T-helper 17 cell (primary cell): ENCODE measurements at places on chromosomes 3 and 15.

DNA sequence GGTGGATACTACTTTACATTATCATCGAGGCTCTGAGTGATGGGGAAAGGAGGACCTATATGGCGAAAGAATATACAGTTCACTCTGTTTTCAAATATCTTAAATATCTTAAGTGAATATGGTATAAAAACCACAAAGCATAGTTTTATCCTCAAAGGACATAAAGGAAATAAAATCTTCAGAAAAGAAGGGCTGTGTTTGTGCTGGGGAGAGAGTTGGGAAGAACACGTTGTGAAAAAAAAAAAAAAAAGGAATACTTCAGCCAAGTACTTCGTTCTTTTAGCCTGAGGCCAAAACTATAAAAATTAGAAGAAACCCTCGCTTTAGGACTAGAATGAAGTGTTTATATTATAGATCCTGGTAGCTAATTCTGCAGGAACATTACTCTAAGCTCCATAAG is 10.2 kb upstream of the TMEM212 start:
- no peak overlapping the region for H3K27ac ChIP-seq
- H3K27me3 ChIP-seq = peaks cover 7% of the 10 kb centered on the region
- H3K4me1 ChIP-seq = peaks cover 13% of the 10 kb centered on the region
- no peak for DNase-seq
- no peak overlapping the region for H3K4me3 ChIP-seq

DNA sequence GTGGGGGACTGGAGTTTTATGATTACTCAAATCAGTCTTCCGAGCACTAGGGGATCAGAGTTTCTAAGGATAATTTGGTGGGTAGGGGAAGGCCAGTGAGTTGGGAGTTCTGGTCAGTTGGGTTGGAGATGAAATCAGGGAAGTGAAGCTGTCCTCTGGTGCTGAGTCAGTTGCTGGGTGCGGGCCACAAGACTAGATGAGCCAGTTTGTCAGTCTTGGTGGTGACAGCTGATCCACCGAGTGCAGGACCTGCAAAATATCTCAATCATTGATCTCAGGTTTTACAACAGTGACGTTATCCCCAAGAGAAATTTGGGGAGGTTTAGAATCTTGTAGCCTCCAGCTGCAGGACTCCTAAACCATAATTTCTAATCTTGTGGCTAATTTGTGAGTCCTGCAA is 249.4 kb downstream of the FAM43A start:
- H3K27ac ChIP-seq = no peak overlapping the region
- peaks cover 26% of the 10 kb centered on the region for H3K27me3 ChIP-seq
- no peak overlapping the region for H3K4me3 ChIP-seq
- H3K4me1 ChIP-seq = no peaks in the 10 kb centered on the region
- peaks cover 2% of the 10 kb centered on the region for H3K36me3 ChIP-seq

GRCh38 chr3:126375835-126376331 is 18.7 kb upstream of the KLF15 start:
- H3K36me3 ChIP-seq = no peaks in the 10 kb centered on the region
- peaks cover 59% of the 10 kb centered on the region for H3K27me3 ChIP-seq
- DNase-seq = no peak
- no peak overlapping the region for H3K27ac ChIP-seq
- H3K4me3 ChIP-seq = no peak overlapping the region
- H3K4me1 ChIP-seq = peaks cover 2% of the 10 kb centered on the region

DNA sequence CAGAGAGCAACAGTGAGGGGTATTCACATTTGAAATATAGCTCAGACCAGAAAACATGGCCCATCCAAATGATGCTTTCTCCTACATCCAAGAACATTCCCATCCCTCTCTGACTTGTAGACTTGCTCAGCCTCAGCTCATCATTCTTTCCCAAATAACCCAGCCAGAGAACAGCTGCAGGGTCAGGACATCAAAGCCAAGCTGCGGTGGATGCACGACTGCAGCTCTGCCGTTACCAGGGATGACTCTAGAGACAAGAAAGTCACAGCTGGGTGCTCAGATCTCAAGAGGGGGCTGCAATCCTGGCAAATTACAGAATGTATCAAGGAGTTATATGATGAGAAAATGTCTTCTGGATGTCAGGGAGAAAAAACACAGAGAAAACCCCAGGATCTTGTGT is 944.3 kb downstream of the NTRK3 start:
- no peaks in the 10 kb centered on the region for H3K27me3 ChIP-seq
- DNase-seq = no peak
- no peaks in the 10 kb centered on the region for H3K4me1 ChIP-seq

- H3K4me1 ChIP-seq = no peaks in the 10 kb centered on the region
- H3K27ac ChIP-seq = no peak overlapping the region
- H3K27me3 ChIP-seq = no peaks in the 10 kb centered on the region
- DNase-seq = no peak
Measured at GRCh38 chr3:89332793-89333192, 225.4 kb downstream of the EPHA3 start.

DNA sequence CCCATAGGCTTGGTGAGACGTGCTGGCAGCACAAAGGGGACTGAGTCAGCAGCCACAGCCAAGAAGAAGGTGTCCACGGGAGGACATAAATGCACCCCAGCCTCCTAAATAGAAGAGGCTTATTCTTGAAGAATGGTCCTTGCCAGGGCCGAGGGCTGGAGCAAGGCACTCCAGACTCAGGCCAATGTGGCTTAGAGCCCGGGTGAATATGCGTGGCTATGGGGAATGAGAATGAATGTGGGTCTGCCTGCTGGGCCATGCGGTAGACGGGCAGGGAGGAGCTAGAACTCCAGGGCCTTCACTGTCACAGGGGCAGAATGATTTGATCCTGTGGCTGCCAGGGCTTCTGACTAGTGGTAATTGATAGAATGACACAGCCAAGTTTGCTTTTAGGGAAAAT is 34.0 kb downstream of the DHX30 start:
- no peak overlapping the region for H3K4me3 ChIP-seq
- DNase-seq = no peak
- H3K27ac ChIP-seq = no peak overlapping the region
- peaks cover 14% of the 10 kb centered on the region for H3K4me1 ChIP-seq
- no peaks in the 10 kb centered on the region for H3K27me3 ChIP-seq

- H3K4me3 ChIP-seq = no peak overlapping the region
- H3K27ac ChIP-seq = no peak overlapping the region
- H3K36me3 ChIP-seq = peaks cover 5% of the 10 kb centered on the region
- DNase-seq = no peak
- H3K27me3 ChIP-seq = peaks cover 45% of the 10 kb centered on the region
Measured at GRCh38 chr15:52109559-52110451, 2.8 kb downstream of the BCL2L10 start.

- H3K36me3 ChIP-seq = peaks cover 8% of the 10 kb centered on the region
- peak overlapping the region; percentile 98 for H3K27ac ChIP-seq
- H3K4me3 ChIP-seq = peak overlapping the region; percentile 93
Measured at GRCh38 chr15:60590935-60591495, 112.1 kb upstream of the ICE2 start.

DNA sequence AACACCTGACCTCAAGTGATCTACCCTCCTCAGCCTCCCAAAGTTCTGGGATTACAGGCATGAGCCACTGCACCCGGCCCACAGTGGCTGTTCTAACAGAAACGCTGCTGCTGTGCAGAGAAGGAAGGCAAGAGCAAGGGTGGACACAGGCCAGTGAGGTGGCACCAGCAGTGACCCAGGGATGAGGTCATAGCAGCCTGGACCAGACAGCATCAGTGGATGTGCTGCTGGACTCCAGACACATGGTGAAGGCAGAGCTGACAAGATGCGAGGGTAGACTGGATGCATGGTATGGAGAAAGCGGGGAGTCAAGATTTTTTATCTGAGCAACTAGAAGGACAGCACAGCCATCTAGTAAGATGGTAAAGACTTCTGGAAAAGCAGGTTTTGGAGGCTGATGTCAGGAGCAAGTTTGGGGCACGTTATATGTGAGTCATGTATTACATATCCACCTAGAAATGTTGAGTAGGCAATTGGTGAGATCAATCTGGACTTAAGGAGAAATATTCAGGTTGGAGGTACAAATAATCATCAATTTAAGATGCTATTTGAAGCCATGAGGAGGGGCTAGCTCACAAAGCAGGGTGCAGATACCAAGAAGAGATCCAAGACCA is 22.1 kb upstream of the TJP1 start:
- peaks cover 2% of the 10 kb centered on the region for H3K36me3 ChIP-seq
- H3K4me3 ChIP-seq = no peak overlapping the region
- H3K27ac ChIP-seq = no peak overlapping the region
- H3K4me1 ChIP-seq = no peaks in the 10 kb centered on the region

- DNase-seq = no peak
- H3K36me3 ChIP-seq = no peaks in the 10 kb centered on the region
- no peaks in the 10 kb centered on the region for H3K27me3 ChIP-seq
- no peak overlapping the region for H3K27ac ChIP-seq
- H3K4me3 ChIP-seq = no peak overlapping the region
Measured at GRCh38 chr3:117170094-117170493, 460.5 kb downstream of the TUSC7 start.

DNA sequence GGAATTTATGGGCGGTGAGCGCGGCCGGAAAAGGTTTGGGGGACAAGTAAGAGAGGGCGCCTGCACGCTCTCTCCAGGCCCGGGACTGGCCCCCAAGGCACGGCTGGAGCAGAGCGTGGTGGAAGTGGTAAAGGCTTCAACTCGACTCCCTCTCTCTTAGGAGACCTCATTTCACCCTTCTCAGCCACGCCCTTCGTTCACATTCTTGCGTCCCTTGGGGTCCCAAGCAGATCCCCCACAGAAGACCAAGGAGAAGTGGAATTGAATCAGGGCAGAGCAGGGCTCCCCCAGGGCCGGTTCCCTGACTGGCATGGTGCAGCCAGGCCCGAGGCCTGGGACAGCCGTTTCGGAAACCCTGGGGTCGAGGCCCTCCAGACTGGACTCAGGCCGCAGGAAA is 75.4 kb upstream of the POLG start:
- DNase-seq = no peak
- H3K27me3 ChIP-seq = peaks cover 99% of the 10 kb centered on the region
- H3K4me3 ChIP-seq = peak overlapping the region; percentile 88

DNA sequence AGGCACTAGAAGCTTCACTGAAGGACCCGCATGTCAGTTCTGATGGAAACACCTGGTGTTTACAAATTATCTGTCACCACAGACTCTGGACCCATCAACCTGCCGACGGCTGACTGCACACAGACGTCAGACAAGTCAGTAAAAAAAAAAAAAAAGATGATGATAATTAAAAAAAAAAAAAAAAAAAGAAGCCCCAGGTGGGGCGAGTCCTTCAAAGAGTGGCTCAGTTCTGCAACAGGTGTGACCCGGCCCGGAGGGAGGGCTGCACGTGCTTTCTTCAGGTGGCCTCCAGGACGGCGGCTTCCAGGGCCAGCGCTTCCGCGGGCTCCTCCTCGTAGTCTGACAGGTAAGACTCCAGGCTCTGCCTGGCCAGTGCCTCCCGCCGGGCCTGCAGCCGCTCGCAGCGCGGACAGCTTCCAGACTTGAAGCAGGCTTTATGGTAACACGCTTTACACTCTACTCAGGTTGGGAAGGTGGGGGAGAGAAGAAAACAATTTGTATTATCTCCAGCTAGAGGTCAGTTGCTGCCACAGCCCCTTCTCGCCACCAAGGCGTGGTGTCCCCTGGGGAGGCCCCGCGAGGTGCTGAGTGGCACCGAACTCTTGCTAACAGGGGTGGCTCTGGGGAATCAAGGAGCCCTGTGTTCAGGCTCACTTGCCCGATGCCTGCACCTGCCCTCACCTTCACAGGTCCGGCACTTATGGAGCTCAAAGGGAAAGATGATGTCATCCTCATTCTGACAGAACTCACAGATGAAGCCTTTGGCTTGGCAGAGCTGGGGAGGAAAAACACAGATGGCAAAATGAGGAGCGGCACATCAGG is 61.8 kb downstream of the RUBCN start:
- H3K4me3 ChIP-seq = no peak overlapping the region
- H3K27ac ChIP-seq = peak overlapping the region; percentile 62
- peaks cover 9% of the 10 kb centered on the region for H3K36me3 ChIP-seq
- peaks cover 12% of the 10 kb centered on the region for H3K4me1 ChIP-seq
- H3K27me3 ChIP-seq = no peaks in the 10 kb centered on the region
- no peak for DNase-seq

- no peaks in the 10 kb centered on the region for H3K27me3 ChIP-seq
- H3K27ac ChIP-seq = no peak overlapping the region
- no peak for DNase-seq
- no peaks in the 10 kb centered on the region for H3K36me3 ChIP-seq
- H3K4me1 ChIP-seq = no peaks in the 10 kb centered on the region
Measured at GRCh38 chr3:131143802-131144201, 117.1 kb downstream of the NEK11 start.

GRCh38 chr3:149280671-149281349 is 52.6 kb downstream of the TM4SF18 start:
- no peak overlapping the region for H3K4me3 ChIP-seq
- H3K27me3 ChIP-seq = peaks cover 7% of the 10 kb centered on the region
- no peaks in the 10 kb centered on the region for H3K36me3 ChIP-seq
- H3K4me1 ChIP-seq = peaks cover 10% of the 10 kb centered on the region
- DNase-seq = no peak

GRCh38 chr15:74011610-74012009 is 17.1 kb downstream of the PML start:
- H3K27me3 ChIP-seq = no peaks in the 10 kb centered on the region
- H3K27ac ChIP-seq = no peak overlapping the region
- H3K4me3 ChIP-seq = no peak overlapping the region
- H3K36me3 ChIP-seq = peaks cover 5% of the 10 kb centered on the region
- DNase-seq = no peak
- H3K4me1 ChIP-seq = peaks cover 44% of the 10 kb centered on the region

- no peak for DNase-seq
- H3K36me3 ChIP-seq = no peaks in the 10 kb centered on the region
- no peaks in the 10 kb centered on the region for H3K4me1 ChIP-seq
Measured at GRCh38 chr3:53671961-53672299, 174.3 kb downstream of the CHDH start.

DNA sequence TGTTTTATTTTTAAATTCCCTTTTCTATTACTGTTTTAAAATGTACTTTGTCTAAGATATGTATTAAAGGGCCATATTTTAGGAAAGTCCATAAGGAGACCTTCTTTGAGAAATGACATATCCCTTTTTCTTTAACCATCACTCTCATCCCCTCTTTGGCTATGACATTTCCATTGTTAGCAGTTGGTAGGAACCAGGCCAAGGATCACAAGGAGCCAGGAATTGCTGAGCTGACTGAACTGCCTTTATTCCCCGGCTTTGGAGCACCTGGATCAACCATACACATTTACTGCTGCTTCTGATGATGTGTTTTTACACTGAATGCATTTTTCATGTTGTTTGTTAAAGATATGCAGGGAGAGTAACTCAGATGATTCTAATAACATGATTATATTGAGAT is 79.7 kb downstream of the HHLA2 start:
- H3K4me3 ChIP-seq = no peak overlapping the region
- H3K27me3 ChIP-seq = no peaks in the 10 kb centered on the region
- H3K27ac ChIP-seq = no peak overlapping the region

- no peak overlapping the region for H3K27ac ChIP-seq
- no peak for DNase-seq
- peaks cover 3% of the 10 kb centered on the region for H3K4me1 ChIP-seq
Measured at GRCh38 chr15:68749793-68750192, 70.9 kb downstream of the ANP32A start.

GRCh38 chr3:11430624-11431023 is 158.4 kb downstream of the ATG7 start:
- no peak overlapping the region for H3K4me3 ChIP-seq
- no peak for DNase-seq
- H3K4me1 ChIP-seq = peaks cover 3% of the 10 kb centered on the region
- no peaks in the 10 kb centered on the region for H3K36me3 ChIP-seq
- no peak overlapping the region for H3K27ac ChIP-seq
